ENCODE measurements at places on chromosomes 1 and 21.

- DNase-seq, result no peak
Observed at GRCh38 chr21:32100423-32100822, 178.4 kb downstream of the MIS18A start.

DNA sequence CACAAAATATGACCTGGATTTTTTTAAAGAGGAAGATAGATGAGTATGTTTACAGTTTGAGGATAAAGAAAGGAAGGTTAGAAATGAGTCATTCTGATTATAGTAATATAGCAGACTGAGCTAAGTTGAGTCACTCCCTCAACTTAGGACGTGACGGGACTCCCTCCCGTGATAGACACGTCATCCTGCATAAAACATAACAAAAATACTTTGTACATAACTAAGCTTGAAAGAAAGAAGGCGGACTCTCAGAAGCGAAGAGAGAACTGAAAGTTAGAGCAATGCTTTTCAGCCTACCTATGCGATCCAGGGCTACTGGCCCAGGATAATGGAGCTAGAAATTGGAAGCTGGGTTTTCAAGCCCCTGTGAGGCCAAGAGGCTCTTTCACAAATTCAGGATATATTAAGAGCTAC lies 53.0 kb upstream of the DESI2 start:
- DNase-seq, result peak; percentile 23

GRCh38 chr1:91894036-91894761 lies 8.2 kb upstream of the TGFBR3 start:
- DNase-seq, result no peak

DNA sequence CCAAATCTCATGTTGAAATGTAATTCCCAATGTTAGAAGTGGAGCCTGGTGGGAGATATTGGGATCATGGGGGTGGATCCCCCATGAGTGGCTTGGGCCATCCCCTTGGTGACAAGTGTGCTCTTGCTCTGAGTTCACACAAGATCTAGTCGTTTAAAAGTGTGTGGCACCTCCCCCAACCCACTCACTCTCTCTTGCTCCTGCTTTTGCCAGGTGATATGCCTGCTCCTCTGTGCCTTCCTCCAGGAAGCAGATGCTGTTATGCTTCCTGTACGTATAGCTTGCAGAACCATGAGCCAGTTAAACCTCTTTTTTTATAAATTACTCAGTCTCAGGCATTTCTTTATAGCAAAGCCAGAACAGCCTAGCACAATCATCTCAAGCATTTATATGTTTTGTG lies 23.0 kb upstream of the HSPA13 start:
- DNase-seq, result no peak

DNA sequence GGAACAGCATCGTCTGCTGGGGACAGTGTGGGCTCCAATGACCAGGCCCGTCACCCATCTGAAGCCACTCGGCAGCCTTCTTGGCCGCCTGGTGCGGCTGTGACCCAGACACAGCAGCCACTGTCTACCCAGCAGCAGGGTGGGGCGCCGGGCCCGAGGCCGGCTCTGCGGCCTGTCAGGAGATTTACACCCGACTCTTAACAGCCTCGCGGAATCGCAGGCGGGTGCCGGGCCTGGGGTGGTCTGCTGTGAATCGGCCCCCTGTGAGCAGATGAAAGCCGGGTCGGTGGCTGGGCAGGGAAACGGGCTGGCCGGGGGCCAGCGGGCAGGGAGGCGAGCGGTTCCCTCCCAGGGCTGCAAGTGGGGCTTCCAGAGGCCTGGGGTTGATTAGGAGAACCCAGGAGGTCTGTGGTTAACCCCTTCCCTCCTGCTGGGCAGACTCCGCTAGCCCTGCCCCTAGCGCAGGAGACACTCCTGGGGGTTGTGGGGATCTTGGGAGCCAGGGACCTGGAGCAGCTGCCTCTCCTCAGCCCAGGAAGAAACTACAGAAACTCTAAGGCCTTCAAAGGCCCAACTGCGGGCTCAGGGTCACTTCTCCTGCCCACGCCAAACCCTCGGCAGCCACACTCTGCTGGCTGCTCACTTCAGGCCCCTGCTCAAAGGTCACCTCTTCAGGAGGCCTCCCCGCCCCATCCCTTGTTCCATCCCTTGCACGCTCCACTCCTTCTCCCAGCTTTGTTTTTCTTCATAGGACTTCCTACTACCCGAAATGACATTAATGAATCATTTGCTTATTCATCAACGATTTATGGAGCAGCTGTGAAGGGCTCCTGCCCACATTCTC lies 15.6 kb downstream of the RUNX3 start:
- DNase-seq, result no peak

GRCh38 chr1:119475866-119476439 lies 31.1 kb upstream of the HSD3B1 start:
- no peak for DNase-seq

DNA sequence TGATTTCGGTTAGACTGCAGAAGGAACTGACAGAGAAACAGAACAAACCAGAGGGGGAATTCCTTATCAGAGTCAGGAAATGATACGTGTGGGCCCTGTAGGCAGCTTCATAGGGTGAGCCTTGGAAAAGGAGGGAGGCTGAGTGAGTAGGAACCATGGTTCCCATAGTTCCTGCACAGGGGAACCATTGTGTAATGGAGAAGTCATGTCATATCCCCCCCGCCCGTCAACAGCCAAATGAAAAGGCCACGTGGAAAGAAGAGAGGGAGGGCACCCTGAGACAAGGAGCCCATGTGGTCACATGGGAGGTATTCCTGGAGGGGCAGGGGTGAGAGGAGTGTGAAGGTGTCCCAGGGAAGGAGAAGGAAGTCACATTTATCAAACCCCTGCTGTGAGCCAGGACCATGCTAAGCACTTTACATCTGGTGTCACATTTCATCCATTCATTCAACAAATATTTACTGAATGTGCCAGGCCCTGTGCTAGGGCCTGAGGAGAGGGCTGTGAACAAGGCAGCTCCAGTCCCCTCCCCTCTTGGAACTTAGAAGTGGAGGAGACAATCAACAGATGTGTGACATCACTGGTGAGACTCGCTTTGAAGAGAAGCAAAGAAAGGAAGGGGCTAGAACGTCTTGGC lies 15.7 kb upstream of the FGR start:
- peak; percentile 62 for DNase-seq

GRCh38 chr1:21149430-21149854 lies 27.3 kb downstream of the EIF4G3 start:
- DNase-seq, result no peak

DNA sequence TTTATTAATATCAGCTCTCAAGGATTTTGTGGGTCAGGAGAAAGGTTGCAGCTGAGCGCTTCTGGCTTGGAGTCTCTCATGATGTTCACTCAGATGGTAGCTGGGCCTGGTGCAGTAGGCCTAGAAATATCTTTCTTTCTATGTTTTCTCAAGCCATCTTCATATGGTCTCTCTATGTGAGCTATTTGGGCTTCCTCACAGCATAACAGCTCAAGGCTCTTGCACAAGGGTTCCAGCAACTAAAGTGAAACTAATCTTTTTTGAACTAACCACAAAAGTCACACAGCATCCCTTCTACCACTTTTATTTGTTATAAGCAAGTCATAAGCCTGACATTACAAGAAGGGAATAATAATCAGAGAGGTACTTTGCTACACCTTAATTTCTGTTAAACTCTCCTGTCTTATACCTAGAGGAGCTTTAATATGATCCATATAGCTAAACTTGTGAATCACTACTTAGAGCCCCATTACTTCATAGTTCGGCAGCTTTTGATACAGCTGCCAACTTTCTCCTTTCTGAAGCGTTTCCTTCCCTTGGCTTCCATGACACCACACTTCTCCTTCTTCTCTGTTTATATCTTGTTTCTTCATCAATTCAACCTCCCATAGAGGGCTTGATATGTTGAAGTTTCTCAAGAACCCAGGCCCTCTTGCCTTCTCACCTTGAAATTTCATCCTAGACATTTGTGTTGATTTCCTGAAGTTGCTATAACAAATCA lies 720.2 kb downstream of the LTN1 start:
- DNase-seq, result no peak

DNA sequence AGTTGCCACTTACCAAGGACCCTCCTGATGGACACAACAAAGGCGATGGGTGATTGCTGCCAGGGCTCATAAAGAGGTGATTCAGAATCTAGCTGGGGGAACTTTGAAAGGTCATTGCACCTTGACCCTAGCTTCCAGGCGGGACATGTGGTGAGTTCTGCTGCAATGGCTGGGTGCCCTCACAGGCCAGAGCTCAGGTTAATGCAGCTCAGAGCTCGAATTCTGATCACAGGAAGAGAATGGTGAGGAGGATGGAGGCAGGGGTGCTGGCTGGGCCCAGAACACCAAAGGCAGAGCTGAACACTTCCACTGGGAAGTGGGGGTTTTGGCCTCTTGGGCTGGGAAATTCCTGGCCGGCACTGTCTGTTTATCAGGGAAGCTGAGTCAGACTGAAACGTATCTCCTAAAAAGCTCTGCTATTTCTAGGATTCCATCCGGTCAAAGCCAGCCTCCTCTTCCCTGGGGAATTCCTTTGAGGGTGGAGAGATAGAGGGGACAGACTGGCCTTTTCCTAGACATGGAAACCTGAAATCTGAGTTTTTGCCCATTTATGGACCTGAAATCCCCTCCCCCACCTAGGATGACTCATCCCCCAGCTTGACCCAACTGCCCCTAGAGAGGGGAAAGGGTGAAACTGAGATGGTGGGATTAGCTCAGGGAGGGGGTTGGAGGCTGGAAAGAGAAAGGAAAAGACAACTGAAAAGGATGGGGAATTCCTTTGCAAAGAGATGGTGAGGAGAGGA lies 27.2 kb downstream of the NUAK2 start:
- no peak for DNase-seq

- no peak for DNase-seq
Observed at GRCh38 chr1:160405331-160405877, 5.0 kb downstream of the VANGL2 start.

- DNase-seq, result peak; percentile 63
Observed at GRCh38 chr1:41891199-41891896, 27.4 kb downstream of the HIVEP3 start.

- DNase-seq, result no peak
Observed at GRCh38 chr1:36162680-36163239, 6.8 kb downstream of the MAP7D1 start.

DNA sequence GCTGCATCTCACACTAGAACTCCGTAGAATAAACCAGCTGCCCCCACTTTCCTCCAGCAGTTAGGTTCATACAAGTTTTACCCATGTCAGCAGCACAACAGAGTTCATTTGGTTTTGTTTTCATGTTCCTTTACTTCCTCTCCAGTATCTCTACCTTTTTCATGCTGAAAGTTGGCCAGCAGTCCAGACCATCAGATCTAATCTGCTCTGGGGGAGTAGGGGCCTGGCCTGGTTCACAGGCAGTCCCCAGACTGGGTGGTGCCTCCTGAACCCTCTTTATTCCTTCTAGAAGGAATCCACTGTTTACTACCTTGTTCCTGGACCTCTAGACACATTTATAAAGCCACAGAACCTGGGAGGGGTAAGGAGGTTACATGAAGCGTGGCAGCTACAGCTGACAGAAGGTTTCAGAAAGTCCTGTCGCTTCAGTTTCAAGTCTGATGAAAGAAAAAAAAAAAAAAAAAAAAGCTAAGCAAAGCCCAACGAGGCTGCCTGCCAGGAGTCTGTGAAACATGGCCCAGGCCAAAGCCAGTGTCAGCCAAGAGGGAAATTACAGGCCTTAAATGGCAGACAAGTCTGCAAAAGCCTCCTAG lies 184.6 kb upstream of the JUN start:
- DNase-seq, result peak; percentile 39

- no peak for DNase-seq
Observed at GRCh38 chr1:67860776-67861175, 27.5 kb upstream of the GNG12 start.

GRCh38 chr1:18886003-18886335 lies 16.4 kb downstream of the ALDH4A1 start:
- DNase-seq, result no peak

DNA sequence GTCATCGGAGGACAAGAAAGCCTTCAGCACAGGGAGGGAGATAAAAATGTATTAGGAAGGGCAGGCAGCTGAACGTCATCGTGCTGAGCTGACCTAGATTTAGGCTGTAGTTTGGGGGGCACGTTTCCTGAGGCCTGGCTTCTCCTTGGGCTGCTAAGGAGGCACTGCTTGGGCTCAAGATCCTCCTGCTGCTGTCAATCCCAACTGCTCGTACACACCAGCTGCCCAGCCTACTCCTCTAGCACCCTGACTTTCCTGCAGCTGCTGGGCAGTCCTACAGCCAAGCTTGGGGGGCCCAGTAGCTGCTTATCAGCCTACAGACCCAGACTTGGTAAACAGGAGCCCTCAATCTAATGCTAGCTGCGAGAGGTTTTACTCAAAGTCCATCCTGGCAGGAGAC lies 6.2 kb downstream of the TMEM35B start:
- DNase-seq, result no peak

DNA sequence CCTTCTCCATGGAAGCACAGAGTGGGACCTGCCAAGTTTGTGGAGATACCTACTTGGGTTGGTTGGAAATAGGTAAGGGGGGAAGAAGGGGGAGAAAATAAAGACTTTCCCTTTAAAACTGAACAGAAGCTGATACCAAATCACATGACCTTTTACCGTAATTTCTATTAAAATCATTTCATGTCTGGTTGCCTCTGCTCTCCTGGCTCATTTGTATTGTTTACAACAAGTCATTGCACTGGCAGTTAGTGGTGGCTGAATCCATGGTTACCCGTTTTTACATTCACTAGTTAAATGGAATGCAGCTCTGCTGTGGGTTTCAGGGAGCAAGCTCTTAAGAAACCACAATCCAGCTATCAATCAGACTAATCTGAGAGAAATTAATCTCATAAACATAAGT lies 353.7 kb upstream of the ESRRG start:
- no peak for DNase-seq

- no peak for DNase-seq
Observed at GRCh38 chr1:223355699-223356098, 8.3 kb downstream of the SUSD4 start.

GRCh38 chr1:67838180-67838910 lies 5.1 kb upstream of the GNG12 start:
- no peak for DNase-seq

DNA sequence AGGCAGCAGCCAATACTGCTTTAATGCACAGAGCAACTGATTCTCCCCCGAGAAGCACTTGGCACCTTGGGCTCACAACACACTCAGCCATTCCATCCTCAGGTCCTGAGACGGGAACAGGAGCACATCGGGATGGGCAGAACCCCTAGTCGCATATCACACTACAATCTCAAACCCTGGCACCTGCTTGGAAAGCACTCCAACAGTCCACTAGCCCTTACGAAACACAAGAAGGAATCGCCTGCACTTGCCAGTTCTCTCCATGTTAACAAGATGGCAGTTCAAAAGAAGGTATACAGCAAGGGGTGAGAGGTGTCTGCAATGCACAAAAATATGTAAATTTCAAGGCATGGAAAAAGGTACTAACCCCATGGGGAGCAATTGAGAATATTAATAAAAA lies 21.4 kb downstream of the JAK1 start:
- DNase-seq, result no peak

Data from CD4-positive, alpha-beta T cell treated with Interferon gamma for 1 hour (primary cell).